ENCODE measurements at places on chromosomes 7 and 10.

GRCh38 chr7:130970196-130970595 is 236.2 kb upstream of the KLF14 start:
- DNase-seq = no peak

GRCh38 chr10:86798025-86798424 is 41.6 kb downstream of the BMPR1A start:
- no peak for DNase-seq

GRCh38 chr7:131152766-131153165 is 174.9 kb upstream of the MKLN1 start:
- no peak for DNase-seq

DNA sequence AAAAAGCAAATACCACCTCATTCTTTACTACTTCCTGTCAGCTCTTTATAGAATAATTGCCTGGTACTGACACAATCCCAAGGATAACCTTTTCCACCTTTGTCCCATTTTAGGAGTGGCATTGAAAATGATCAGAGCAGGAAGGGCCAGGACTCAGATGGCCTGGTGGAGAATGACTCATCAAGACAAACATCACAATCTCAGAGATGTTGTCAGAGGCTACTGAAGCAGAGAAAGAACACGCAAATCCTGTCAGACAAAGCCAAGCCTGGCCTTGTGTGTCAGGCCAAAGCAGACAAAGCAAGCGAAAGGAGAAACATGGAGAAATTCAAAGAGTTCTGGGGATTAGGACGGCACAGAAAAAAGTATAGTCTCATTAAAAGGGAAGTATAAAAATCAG is 40.9 kb downstream of the NSUN6 start:
- DNase-seq = peak; percentile 7

DNA sequence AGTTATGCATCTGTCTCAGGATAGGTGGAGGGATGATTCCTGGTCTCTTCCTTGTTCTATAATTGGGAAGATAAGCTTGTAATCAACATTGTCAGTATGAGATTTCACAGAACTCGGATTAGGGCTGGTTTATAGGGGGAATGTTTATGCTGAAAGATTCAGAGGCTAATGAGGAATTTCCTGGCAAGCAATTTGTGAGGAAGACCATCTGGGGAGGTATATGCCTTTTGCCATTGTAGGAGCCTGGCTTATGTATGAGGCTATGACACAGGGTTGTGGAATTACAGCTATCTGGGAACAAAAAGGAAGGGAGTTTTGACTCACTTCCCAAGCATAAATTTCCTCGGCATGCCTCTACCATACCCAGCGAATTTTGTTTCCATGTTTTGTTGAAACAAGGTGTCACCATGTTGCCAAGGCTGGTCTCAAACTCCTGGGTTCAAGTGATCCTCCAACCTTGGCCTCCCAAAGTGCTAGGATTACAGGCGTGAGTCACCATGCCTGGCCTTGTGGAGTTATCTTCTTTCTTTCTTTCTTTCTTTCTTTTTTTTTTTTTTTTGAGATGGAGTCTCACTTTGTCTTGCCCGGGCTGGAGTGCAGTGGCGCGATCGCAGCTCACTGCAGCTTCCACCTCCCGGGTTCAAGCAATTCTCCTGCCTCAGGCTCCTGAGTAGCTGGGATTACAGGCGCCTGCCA is 1.6 kb upstream of the COPS6 start:
- no peak for DNase-seq

- DNase-seq = peak; percentile 50
Measured at GRCh38 chr10:6667679-6668270, 87.7 kb upstream of the PRKCQ start.

DNA sequence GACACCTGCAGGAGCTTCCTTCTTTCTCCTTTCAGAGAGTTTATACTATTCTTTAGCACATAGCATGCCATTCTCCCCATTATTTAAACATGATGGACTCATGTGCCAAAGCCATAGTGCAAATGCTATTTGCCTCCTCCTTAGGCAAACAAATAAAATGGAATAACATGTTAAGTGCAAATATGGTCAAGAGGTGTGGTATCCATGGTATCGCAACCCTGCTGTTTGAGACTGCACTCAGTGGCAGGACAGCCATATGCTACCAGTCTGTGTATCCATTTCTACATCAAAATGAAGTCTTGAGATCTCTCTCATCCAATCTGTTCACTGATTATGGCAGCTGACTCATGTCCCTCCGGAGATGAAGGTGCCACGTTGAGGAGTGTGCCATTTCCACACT is 22.8 kb downstream of the HEPACAM2 start:
- DNase-seq = no peak

All from suppressor macrophage (primary cell).